COR-L47 (cell line): ENCODE measurements at places on chromosomes 12 and 14.

DNA sequence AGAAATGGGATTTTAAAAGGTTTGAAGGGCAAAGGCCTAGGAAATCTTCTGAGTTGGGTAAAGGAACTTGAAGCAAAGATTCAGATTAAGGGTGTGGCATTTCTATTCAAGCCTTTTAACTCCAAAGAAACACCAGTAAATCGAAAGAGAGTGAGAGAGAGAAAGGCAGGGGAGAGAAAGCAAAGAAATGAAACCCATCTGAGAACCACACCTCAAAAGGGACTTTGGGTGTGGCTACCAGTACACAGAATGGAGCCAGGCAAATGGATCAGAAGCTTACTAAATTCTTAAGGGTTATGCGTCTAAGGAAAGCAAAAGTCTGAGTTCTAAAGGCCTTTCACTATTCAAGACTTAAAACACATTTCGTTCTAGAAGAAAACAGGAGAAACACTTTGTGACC lies 277.4 kb downstream of the BCL11B start:
- no peak for DNase-seq

GRCh38 chr14:43041976-43042375 lies 1435.3 kb downstream of the LRFN5 start:
- no peak for DNase-seq

GRCh38 chr12:89346741-89347324 lies 5.5 kb downstream of the DUSP6 start:
- no peak for DNase-seq

GRCh38 chr14:23512156-23512555 lies 39.4 kb downstream of the ZFHX2 start:
- peak; percentile 61 for DNase-seq

DNA sequence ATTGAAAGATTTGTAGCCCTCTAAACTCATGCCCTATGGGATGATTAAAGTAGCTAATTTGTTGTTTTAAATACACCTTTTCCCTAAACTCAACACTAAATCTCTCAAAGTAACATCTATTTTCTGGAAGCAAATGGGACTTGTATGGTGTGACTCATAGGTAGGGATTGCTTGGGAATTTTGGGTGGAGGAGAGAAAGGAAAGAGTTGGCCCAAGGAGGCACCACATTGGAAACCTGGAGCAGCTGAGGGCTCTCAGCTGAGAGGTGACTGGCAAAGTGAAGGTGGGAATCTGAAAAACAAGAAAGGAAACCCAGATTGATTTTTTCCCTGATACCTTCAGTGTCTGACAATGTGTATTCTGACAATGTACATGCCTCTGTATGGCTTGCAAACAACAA lies 114.8 kb upstream of the PRICKLE1 start:
- DNase-seq, result no peak

DNA sequence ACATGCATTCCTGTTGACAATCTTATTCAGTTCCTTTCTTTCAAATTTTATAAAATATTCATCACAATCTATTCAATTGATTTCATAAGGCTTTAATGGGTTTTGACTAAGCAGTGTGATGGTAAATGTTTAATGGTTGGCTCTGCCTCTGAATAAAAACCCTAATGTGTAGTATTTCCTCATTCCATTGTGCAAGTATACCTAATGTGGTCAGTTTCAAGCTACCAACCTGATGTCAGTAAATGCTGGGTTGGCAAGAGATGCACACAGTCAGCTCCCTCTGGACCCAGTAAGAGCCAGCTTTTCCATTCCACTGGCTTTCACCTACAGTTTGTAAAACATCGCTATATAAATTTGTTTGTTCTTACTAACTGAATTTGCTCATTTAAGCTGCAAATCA lies 53.9 kb downstream of the METTL25 start:
- no peak for DNase-seq

DNA sequence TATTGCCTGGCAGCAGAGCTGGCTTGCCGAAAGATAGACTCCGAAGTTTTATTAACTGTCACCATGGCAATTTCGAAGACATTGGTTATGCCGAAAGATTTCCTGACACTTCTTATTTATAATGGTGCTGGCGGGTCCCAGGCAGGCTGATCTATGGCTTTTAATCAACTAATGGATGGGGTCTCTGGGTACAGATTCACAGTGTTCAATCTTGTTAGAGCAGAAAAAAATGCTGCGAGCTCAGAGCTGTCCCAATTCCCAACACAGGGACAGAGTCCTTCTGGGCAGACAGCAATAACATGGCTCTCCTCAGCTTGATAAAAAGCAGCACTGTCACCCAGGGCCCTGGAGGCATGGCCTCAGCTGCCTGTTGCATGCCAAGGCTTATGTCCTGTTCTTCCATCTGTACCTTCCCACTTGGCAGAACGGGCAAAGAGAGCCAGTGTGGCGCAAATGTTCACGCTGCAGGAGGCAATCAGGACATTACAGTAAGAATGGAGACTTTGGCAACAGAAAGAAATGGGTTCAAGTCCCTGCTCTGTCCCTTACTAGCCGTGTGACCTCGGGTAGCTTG lies 228.2 kb upstream of the PWP1 start:
- DNase-seq, result no peak

- DNase-seq, result no peak
Observed at GRCh38 chr12:72037006-72037795, 98.6 kb downstream of the TPH2 start.

DNA sequence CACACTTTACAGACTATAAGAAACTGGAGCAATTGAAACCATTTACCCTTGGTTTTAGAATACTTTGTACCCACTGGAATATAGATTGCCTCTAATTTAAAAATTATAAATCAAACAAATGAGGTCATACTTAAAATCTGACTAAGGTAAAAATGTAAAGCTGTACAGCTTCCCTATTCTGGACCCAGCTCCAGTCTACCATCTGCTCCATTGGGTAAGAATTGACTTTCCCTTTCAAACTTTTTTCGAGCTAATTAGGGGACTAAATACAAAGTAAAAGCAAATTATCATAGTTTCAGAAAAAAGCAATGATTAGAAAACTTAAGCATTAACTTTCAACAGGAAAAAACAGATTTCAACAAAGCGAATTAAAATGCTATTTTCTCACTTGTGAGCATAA lies 4.3 kb downstream of the KRR1 start:
- DNase-seq, result no peak

DNA sequence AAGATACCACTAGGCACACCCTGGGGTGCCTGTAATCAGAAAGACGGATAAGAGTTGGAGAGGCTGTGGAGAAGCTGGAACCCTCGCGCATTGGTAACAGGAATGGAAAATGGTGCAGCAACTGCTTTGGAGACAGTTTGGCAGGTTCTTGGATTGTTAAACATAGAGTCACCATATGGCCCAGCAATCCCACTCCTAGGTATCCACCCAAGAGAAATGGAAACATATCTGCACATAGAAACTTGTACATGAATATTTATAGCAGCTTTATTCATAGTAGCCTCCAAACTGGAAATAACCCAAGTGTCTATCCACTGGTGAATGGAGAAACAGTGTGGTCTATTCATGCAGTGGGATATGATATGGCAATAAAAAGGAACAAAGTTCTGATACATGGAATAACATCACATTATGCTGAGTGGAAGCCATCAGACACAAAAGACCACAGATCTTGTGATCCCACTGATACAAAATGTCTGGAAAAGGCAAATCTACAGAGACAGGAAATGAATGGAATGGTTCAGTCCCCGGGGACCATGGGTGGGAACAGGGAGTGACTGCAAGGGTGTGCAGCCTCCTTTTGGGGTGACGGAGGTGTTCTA lies 45.4 kb downstream of the JAG2 start:
- no peak for DNase-seq

DNA sequence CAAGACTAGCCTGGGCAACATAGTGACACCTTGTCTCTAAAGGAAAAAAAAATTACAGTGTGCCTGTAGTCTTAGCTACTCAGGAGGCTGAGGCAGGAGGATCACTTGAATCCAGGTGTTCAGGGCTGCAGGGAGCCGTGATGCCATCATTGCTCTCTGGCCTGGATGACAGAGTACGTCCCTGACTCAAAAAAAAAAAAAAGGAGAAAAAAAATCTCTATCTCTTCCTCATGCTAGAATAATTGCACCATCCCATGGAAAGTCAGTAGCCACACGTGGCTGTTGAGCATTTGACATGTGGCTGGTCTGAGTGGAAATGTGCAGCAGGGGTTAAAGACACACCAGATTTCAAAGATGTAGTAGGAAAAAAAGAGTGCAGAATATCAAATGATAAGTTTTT lies 3.8 kb downstream of the RILPL1 start:
- DNase-seq, result no peak

GRCh38 chr12:10749700-10750384 lies 26.7 kb upstream of the YBX3 start:
- peak; percentile 14 for DNase-seq
